ENCODE measurements at places on chromosomes 3 and 15.

DNA sequence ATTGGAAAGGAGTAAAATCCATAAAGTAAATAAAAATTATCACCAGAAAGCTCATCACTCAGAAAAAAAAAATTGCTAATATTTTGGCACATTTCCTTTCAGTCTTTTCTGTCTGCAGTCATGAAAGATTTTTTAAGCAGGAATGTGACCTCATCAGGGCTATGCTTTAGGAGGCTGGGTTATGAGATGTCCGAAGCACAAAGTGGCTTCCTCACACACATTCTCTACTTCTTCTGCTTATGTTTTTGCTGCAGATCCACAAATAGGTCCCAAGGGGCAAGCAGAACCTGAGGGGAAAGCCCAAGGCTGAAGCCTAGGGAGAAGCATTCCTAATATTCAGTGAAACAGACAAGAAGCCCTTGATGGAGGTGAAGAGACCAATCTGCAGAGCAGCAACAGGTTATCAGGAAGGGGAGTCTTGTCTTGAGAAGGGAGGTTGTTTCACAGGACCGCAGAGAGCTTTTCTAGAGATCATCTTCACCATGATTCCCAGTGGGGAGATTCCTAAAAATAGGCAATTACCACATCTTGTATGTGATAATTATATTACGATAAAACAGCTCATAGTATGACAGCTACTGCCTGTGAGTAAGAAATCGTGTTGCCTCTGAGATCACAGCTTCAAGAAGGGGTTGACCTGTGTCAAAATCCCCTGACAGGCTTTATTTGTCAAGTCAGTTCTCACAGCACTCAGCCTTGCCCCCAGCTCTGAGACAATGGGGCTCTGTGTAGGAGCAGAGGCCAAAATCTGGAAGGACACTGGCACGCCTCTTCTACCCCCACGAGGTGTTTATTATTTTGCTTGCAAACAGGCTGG, 60.5 kb downstream of the IGF2BP2 start:
- DNase-seq: no peak

- DNase-seq: no peak
These were observed 157.6 kb downstream of the ATP10A start for GRCh38 chr15:25705433-25706115.

DNA sequence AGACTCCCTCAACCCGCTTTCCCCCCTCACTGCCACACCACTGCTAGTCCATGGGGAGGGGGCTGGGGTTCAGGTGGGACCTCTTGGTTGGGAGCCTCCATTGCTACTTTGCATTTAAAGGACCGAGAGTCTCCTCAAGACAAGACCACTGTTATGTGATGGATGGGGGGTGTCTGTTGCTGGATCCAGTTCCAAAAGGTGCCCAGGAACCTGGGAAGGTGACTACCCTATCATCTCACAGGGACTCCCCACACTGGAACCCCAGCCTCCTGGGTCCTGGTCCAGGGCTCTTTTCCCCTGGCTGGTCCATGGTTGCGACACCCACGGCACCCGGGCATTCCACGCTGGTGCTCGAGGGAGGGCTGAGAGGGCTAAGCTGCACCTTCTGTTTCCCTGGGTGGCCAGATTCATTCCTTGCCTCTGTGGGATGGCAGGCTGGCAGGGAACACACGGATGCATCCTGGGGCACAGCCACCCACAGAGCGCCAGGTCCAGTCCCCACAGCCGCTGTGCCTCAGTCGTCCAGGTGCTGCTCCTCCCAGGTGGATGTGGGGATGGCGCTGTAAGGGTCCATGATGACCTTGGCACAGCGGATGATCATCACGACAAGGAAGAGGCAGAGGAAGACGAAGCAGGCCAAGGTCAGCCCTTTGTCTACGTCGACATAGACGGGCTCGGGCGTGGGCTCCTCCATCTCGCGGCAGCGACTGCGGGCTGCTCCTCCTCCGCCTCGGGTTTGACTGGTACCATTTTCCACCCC, 48.6 kb downstream of the FAH start:
- no peak for DNase-seq

GRCh38 chr3:112027826-112028225, 6.7 kb upstream of the TMPRSS7 start:
- no peak for DNase-seq

DNA sequence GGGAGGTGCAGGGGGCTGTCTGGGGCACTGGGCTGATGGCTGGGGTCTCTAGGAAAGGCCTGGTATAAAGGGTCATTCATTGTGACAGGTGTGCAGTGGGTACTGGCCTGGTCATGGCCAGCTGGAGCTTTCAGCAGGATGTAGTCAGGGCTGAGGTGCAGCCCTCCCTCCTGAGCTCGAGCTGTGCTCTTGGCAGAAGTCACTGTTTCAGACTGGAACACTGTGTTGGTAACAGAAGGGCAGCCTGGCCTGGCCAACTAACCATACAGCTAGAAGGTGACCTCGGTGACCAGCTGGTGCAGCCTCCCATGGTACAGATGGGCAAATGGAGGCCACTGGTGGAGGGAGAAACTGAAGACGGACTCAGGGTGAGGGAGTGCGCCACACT, 34.4 kb upstream of the LCTL start:
- DNase-seq: no peak

- no peak for DNase-seq
These were observed 143.2 kb downstream of the DNAJB8 start for GRCh38 chr3:128323206-128324081.

DNA sequence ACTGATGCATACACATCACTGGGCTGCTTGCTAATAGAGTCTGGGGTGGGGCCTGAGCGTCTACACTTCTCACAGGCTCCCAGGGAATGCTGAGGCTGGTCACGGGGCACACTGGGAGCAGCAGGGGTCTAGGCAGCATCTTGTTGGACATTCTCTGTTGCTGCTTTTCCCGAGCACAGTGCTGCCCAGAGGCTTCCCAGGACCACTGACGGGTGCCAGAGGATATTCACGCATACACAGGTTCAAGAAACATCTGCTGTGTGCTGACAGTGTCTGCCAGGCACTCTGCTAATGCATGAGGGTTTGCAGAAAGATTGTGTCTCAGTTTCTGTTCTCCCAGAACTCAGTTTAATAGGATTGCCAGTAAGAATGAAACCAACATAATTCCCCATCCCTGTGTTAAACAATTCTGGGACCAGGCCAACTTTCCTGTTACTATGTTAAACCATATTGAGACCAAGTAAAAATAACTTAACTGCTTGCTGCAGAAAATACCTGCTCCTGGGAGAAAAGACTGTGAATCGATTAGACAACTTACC, 23.9 kb upstream of the BCL2L10 start:
- DNase-seq: no peak
